ENCODE measurements at places on chromosomes 11 and 22. TPM values are rescaled to one million over a fixed set of nuclear protein-coding genes. Genes with fewer than 3 reads are reported as not detected.

MMP13 gene
- not detected for total RNA-seq

GRCh38 chr11:105573091-105573490 is 36.8 kb upstream of the GRIA4 start:
- no peak for DNase-seq
- H3K4me1 ChIP-seq = no peaks in the 10 kb centered on the region
- H3K36me3 ChIP-seq = no peaks in the 10 kb centered on the region
- no peak overlapping the region for H3K27ac ChIP-seq
- H3K4me3 ChIP-seq = no peak overlapping the region

- no peaks in the 10 kb centered on the region for H3K4me1 ChIP-seq
- H3K27me3 ChIP-seq = no peaks in the 10 kb centered on the region
- H3K4me3 ChIP-seq = no peak overlapping the region
- H3K36me3 ChIP-seq = no peaks in the 10 kb centered on the region
- DNase-seq = no peak
- no peak overlapping the region for H3K27ac ChIP-seq
Observed at GRCh38 chr11:88169881-88170280, 5.4 kb downstream of the RAB38 start.

GRCh38 chr22:36756746-36757655 is 18.9 kb downstream of the IFT27 start:
- no peaks in the 10 kb centered on the region for H3K27me3 ChIP-seq
- H3K36me3 ChIP-seq = no peaks in the 10 kb centered on the region
- no peak overlapping the region for H3K4me3 ChIP-seq

DNA sequence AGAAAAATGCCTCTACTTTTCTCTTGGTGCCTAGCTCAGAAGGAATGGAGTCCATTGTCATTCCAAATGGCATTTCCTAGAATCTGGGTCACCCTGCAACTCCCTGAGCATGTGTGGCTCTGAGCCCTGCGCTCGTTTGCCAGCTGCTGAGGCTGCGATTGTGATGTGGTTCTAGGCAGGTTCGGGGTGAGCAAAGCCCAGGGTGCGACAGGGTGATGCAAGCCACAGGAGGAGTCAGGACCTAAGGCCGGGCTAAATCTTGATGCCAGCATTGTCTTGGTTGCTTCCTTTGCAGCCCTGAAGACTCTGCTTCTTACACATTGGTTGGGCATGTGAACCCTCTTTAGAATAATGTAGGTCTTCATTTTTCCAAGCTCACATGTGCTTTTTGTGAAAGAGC is 131.0 kb downstream of the MORC2 start:
- no peak for DNase-seq
- H3K27ac ChIP-seq = no peak overlapping the region
- H3K36me3 ChIP-seq = no peaks in the 10 kb centered on the region
- no peaks in the 10 kb centered on the region for H3K4me1 ChIP-seq
- H3K27me3 ChIP-seq = no peaks in the 10 kb centered on the region

ANO9 gene
- total RNA-seq = 0.11 TPM

GRCh38 chr11:121479698-121480238 is 27.0 kb upstream of the SORL1-AS1 start:
- H3K4me3 ChIP-seq = no peak overlapping the region
- H3K27me3 ChIP-seq = no peaks in the 10 kb centered on the region
- no peak for DNase-seq
- no peaks in the 10 kb centered on the region for H3K36me3 ChIP-seq
- H3K4me1 ChIP-seq = no peaks in the 10 kb centered on the region

DNA sequence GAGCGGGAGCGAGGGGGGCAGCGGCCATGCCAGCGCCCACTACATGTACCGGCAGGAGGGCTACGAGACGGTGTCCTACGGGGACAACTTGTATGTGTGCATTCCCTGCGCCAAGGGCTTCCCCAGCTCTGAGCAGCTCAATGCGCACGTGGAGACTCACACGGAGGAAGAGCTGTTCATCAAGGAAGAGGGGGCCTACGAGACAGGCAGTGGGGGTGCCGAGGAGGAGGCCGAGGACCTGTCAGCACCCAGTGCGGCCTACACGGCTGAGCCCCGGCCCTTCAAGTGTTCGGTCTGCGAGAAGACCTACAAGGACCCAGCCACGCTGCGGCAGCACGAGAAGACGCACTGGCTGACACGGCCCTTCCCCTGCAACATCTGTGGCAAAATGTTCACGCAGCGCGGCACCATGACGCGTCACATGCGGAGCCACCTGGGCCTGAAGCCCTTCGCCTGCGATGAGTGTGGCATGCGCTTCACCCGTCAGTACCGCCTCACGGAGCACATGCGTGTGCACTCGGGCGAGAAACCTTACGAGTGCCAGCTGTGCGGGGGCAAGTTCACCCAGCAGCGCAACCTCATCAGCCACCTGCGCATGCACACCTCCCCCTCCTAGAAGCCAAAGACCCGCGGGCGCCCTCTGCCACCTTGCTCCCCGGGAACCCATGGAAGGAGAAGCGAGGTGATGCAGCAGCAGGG is 20.9 kb upstream of the TMEM191C start:
- H3K36me3 ChIP-seq = peaks cover 22% of the 10 kb centered on the region
- H3K4me1 ChIP-seq = peaks cover 6% of the 10 kb centered on the region
- H3K4me3 ChIP-seq = no peak overlapping the region
- H3K27me3 ChIP-seq = no peaks in the 10 kb centered on the region
- DNase-seq = peak; percentile 52

DNA sequence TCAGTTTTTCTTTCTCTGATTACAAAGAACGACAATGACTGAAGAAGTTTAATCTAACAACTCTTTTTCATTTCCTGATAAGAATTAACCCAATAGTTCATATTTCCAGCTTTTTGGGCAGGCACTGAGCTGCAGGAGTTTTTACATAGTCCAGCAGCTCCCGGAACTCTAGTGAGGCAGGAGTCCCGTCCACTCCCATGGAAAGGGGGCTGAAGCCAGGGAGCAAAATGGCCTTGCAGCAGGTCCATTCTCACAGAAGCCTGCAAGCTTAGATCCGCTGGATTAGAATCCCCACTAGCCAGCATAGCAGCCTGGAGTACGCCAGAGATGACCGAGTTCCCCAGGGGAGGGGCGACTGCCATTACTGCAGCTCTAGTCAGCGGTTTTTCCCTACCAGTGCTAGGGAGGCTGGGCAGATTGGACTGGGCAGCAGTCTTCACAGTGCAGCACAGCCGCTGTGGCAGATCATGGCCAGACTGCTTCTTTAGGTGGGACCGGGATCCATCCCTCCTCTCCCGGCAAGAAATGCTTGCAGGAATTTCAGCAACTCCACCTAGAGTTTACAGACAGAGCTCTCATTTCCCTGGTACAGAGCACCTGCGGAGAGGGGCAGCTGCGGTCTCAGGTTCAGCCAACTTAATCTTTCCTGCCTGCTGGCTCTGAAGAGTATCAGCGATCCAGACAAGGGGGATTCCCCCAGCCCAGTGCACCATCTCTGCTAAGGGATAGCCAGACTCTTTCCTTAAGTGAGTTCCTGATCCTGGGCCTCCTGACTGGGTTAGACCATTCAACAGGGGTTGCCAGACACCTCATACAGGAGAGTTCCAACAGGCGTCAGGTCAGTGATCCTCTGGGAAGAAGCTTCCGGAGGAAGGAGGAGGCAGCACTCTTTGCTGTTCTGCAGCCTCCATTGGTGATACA is 742 bp upstream of the CASP4 start:
- H3K4me1 ChIP-seq = no peaks in the 10 kb centered on the region
- H3K27me3 ChIP-seq = no peaks in the 10 kb centered on the region
- H3K36me3 ChIP-seq = no peaks in the 10 kb centered on the region
- H3K4me3 ChIP-seq = peak overlapping the region; percentile 53
- peak; percentile 70 for DNase-seq
- peak overlapping the region; percentile 79 for H3K27ac ChIP-seq

APOBEC3B gene
- 0.90 TPM for total RNA-seq

ART1 gene
- not detected for total RNA-seq

DNA sequence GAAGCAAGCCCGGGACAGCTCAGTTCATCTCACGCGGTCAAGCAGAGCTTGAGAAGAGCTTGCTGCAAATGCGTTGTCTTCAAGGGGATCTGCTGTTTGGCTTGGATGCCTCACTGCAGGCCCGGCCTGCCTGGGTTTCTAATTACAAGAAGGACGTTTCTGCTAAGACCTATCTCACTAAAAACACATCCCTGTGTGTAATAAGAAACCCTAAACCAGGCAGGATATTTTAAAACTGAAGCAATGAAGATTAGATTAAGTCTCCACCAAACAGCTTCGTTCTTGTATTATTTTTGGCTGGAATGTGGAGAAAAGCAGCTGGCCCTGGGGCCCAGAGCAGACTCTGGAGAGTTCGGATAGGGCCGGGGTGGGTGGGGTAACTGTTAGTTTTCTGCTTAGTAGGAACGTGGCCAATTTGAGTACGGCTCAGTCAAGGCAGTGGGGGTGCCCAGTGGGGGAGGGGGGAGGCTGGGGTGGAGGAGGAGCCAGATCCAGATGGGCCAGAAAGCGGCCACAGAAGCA is 6.0 kb downstream of the PKNOX2 start:
- H3K36me3 ChIP-seq = no peaks in the 10 kb centered on the region
- no peaks in the 10 kb centered on the region for H3K27me3 ChIP-seq
- peak; percentile 79 for DNase-seq
- peak overlapping the region; percentile 87 for H3K27ac ChIP-seq
- peaks cover 66% of the 10 kb centered on the region for H3K4me1 ChIP-seq

DNA sequence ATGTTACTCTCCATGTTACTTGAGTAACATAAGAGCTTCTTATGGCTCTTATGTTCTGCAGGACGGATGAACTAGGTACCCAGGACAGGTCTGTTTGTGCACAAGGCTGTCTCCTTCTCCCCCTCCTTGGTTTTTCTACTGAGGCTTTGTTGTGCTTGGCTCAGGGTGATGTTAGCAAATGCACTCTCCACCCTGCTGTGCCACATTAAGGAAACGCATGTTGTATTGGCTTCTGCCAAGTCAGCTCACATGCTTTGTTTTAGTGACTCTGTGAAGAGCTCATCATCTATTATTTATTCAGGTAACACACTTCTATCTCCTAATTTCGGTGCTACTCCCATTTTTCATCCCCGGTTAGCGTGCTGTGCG is 108.3 kb downstream of the PTPRJ start:
- H3K4me1 ChIP-seq = peaks cover 21% of the 10 kb centered on the region
- no peaks in the 10 kb centered on the region for H3K36me3 ChIP-seq
- H3K27ac ChIP-seq = no peak overlapping the region
- no peaks in the 10 kb centered on the region for H3K27me3 ChIP-seq

- no peaks in the 10 kb centered on the region for H3K27me3 ChIP-seq
- no peak overlapping the region for H3K4me3 ChIP-seq
- no peak overlapping the region for H3K27ac ChIP-seq
- no peaks in the 10 kb centered on the region for H3K36me3 ChIP-seq
Observed at GRCh38 chr11:85539029-85539689, 88.0 kb downstream of the DLG2 start.

DNA sequence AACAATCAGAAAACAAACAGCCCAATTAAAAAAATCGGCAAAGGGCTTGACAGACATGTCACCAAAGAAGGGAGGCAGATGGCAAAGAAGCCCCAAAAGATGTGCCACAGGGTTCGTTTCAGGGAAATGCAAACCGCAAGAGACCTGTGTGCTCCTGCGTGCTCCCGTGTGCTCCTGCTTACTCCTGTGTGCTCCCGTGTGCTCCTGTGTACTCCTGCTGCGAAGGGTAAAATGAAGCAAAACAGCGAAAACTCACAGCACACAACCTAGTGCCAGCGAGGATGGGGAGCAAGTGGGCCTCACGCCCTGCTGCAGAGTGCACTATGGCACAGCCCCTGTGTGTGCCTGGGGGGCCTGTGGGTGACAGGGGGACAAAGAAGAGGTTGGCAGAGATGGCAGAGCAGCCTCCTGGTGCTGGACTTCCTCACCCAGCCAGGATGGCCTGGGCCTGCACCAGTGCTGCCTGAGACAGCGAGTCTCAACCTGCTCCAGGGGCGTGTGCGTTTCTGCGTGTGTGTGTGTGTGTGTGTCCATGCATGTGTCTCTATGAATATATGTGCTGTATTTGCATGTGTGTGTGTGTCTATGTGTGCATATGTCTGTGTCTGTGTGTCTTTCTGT is 14.0 kb downstream of the ASCL2 start:
- H3K4me1 ChIP-seq = no peaks in the 10 kb centered on the region
- DNase-seq = no peak
- no peaks in the 10 kb centered on the region for H3K36me3 ChIP-seq
- H3K4me3 ChIP-seq = no peak overlapping the region
- no peak overlapping the region for H3K27ac ChIP-seq
- H3K27me3 ChIP-seq = no peaks in the 10 kb centered on the region

CARD18 gene
- total RNA-seq = not detected
